Testis (tissue), 5 donors: ENCODE measurements at places on chromosomes 2 and 18. TPM values are rescaled to one million over a fixed set of nuclear protein-coding genes. Genes with fewer than 3 reads are reported as not detected.

GRCh38 chr18:5064841-5065370 is 132.2 kb downstream of the AKAIN1 start:
- no peak for DNase-seq

DNA sequence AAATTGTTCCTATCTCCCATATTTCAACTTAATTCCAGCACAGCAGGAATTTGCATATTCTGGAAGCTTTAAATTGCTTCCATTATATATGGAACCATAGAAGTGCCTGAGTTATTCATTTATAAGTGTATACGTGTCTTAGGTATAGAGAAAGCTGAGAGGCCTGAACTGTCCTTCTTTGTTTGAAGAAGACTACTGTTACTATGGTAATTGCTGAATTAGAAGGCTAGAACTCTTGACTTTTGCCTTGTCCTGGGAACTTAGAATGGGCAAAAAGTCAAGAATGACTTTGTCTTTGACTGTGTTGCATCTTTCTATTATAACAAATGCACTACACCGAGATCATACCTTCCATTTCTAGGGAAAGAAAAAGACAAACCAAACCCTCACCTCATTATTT is 15.7 kb downstream of the CAMKMT start:
- DNase-seq = no peak

GRCh38 chr2:122867941-122868340 is 1112.5 kb downstream of the TSN start:
- no peak for DNase-seq

DNA sequence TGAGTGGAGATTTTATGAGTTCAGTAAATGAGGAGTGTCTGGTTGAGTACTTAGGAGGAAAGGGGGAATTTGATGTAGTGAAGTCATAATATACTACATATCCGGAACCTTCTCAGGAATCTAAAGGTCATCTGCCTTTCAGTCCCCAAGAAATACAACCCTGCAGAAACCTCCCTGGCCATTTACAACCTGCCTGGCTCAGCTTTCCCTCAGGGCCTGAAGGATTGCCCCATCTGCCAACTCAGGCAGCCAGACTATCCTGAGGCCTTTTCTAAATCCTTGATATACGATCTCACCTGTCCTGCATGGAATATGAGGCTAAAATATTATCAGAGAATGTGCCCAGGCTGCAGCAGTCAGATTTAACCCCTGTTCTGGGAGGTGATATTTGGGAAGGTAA is 165.4 kb upstream of the SPOPL start:
- DNase-seq = no peak

Gene PAX3
- 4.9 TPM for total RNA-seq

Gene SP5
- total RNA-seq = 4.0 TPM

DNA sequence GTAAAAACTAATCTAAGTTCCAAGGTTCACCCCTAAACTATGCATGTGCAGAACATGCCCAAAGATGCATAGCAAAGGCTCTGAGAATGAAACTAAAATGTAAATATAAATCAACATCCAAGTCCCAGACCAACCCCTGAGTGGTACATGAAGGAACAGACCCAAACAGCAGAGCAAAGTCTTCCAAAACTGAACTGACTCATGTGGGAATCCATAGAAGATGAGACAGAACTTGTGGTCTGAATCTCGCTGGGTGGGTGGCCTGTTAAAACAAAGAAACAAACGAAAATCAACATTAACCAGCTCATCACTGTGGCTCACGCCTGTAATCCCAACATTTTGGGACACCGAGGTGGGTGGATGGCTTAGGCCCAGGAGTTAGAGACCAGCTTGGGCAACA is 29.5 kb upstream of the ATRAID start:
- no peak for DNase-seq

GRCh38 chr2:46574457-46575355 is 95.3 kb downstream of the TMEM247 start:
- DNase-seq = no peak

Gene RPS27A
- total RNA-seq = 618 TPM

Gene ATP6V1B1
- total RNA-seq = 2.9 TPM

DNA sequence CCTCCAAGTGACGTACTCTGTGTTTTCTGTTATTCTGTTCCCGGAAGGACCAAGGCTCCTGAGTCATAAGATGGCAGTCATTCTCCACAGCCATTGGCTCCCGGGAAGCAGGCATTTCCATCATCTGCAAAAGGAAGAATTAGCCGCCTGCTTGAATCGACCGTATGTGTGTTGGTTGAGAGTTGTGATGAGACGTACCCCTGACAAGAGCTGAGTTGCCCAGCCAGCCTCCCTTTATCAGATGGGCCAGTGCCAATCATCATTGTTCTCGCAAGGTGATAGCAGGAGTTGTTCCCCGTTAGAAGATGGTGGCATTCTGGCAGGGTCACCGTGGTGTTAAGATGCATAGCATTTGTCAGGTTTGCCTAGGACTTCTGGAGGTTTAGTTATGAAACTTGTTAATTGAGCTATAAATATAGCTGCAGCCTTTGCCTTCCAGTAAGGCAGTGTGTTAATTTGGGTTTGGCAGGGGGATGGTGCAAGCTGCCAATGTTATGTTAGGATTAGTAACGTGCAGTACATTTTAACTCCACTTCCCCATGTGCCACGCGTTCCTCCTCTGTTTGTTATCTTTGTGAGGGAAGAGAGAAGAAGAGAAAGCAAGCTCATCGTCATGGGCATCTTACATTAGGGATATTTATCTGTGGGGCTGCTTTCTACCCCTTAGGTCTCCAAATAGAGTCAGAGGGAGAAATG is 652.7 kb upstream of the FANCL start:
- DNase-seq = no peak

DNA sequence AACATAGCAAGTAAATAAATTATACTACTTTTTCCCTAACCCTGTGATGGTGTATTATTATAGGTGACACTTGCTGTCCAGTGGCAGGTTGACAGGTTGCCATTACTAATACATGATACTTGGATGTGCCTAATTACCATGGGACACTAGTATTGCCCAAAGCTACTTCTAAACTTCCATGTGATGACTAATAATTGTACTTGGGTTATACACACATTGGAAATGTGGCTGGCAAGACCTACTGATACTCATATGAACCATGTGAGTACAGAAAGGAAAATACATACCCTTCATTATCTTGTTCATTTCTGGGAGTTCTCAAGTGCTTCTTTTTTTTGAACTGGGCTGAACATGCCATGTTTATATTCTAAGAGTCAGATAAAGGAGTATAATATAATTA is 156.4 kb downstream of the IKZF2 start:
- no peak for DNase-seq

DNA sequence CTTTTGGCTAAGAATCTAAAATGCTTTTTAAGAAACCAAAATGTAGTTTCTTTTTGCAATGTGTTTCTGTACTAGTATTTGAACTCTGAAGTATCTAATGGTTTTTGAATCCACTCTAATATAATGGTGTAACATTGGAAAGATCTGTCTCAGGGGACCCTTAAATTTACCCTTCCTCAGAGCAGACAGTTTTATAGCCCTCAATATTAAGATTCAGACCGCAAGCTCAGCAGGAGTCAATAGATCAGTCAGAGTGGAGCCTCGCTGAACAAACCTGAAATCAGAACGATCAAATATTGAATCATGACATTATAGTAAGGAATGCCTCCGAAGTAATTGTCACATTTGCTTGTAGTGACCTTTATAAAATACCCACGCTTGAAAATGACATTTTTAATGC is 18.3 kb downstream of the SGPP2 start:
- no peak for DNase-seq

Gene TMEM169
- total RNA-seq = 0.31 TPM

DNA sequence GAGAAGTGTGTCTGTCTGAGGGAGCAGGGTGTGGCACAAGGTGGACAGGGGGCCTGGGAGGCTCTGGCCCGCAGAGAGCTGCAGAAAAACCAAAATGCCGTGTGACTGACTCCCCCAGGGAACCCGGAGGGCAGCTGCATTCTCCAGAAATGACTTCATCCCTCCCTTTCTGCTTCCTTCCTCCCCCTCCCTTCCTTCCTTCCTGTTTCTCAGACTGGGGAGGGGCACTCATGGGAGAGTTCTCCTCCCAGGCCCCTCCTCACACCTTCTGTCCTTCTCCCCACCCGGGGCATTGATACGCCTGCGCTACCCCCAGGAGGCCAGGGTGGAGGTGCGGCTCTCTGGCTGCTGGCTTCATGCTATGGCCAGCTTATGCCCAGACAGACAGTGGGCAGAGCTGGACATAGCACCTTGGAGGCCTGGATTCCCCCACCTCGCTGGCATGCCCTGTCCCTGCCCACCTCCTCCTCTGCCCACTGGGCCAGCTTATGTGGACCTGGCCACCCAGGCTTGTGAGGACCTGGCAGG is 8.2 kb upstream of the GPR17 start:
- DNase-seq = no peak

- DNase-seq = no peak
These were observed 25.2 kb downstream of the ANKRD44 start for GRCh38 chr2:197285361-197285760.

- no peak for DNase-seq
These were observed 21.5 kb downstream of the GCA start for GRCh38 chr2:162365392-162365791.

Gene CTIF
- 35.6 TPM for total RNA-seq

DNA sequence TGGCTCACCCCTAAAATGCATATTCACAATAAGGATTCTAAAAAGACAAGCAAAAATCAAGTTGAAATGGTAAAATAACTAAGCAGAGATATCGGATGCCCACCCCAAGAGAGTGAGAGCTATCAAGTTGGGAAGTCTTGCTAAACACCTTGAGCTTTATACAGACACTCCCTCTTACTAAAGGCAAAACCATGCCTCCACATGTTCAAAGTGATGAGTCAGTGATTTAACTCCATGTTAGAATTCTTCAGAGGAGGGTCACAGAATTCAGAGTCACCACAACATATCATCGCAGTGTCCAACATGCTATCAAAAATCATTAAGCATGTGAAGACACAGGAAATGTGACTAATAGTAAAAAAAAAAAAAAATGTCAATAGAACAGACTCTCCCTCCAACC is 20.6 kb upstream of the ST8SIA3 start:
- no peak for DNase-seq
